Spinal cord (tissue), 10 donors: ENCODE measurements at places on chromosomes 7 and 10. TPM values are rescaled to one million over a fixed set of nuclear protein-coding genes. Genes with fewer than 3 reads are reported as not detected.

SRRM3 gene
- 7.2 TPM for total RNA-seq

MUC3A gene
- total RNA-seq, result 0.17 TPM

NXPH1 gene
- total RNA-seq, result 60.7 TPM

SKIDA1 gene
- 6.1 TPM for total RNA-seq

LGI1 gene
- 68.7 TPM for total RNA-seq

HOXA13 gene
- total RNA-seq, result 0.10 TPM

NUDT13 gene
- total RNA-seq, result 0.50 TPM

DNA sequence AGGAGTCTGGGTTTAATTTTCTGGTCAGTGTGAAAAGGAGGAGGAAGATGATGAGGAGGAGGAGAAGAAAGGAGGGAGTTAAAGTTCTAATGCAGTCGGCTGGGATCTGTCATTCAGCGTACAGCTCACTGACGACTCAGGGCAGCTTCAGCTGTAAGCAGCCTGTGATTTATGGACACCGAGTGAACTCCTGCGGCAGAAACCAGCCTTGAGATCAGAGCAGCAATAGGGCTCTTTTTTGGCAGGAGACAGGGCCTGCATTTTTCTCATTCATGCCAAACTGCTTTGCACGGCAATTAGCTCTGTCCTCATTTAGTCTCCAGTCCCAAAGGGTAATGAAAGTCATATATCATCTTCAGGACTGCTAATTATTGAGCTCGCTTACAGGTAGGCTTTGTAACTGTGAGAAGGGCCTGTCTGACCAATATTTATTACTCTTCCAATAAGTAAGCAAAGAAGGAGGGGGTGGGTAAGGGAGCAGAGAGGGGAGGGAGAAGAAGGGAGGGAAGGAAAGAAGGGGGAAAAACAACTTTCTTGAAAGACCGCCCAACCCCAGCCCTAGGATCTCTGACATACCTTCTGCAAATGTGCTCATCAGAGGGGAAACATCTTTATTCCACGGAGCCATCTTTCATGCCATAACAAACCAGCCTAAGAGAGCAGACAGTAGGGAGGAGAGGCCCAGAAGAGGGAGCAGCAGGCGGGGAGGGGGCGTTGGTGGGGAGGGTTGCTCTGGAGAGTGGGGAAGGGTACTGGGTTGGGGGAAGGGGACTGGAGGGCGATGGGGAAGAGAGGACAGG lies 48.1 kb upstream of the COMTD1 start:
- DNase-seq, result no peak

GRCh38 chr7:129008645-129009414 lies 46.1 kb downstream of the TNPO3 start:
- no peak for DNase-seq

DNA sequence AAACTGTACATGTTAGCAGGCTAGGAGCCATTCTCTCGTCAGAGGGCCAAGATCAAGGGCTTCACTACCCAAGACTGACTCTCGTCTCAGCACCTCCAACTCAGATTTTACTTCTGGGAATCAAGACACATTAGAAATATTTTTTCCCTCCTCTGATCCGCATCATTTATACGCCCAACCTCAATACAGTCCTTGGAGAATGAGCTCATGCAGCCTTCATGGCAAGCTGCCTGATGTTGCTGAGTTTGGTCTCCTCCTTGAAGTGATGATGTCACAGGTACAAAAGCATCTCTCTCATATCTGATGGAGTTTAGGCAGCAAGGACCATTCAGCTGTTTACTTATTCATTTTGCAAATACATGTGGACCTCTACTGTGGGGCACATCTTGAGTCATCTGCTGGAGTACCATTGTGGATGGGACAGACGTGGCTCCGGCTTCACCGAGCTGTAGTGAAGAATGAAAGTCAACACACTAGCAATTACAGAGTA lies 114.0 kb downstream of the BMPER start:
- no peak for DNase-seq

GRCh38 chr7:24720283-24720682 lies 37.0 kb downstream of the GSDME start:
- no peak for DNase-seq

GRCh38 chr7:115019882-115020605 lies 98.2 kb downstream of the MDFIC start:
- DNase-seq, result no peak

DNA sequence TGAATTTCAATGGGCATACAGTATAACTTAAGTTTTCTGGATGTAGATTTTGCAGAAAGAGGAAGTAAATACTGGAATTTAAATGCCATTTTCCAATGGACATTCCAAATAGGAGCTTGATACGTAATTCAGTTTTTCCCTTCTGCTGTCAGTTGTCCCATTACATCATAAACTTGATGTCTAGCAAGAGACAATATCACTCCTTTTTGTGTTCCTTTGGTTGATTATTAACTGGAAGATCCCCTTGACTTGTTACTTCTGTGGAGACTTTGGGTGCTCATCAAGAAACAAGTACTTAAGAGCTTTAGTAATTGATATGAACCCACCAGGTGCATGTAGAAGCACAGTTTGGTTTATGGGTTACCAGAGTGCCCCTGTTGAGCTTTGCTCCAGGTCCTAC lies 116.1 kb downstream of the ST7 start:
- DNase-seq, result no peak

DNA sequence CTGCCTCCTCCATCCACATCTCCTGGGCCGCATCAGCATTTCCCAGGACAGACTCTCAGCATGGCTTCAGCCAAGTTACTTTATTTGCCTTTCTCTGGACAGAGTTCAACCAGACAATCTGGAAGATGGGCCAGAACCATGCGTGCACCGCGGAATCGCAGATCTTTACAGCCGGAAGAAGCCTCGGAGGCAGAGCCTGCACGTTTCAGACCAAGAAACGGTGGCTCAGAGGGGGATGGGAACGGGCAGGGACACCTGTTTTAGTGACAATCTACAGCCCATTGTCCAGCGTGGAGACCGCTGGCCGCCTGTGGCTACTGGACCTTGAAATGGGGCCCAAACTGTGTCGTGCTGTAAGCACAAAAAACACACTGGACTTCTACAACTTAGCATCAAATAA lies 3.5 kb downstream of the VIPR2 start:
- no peak for DNase-seq

DNA sequence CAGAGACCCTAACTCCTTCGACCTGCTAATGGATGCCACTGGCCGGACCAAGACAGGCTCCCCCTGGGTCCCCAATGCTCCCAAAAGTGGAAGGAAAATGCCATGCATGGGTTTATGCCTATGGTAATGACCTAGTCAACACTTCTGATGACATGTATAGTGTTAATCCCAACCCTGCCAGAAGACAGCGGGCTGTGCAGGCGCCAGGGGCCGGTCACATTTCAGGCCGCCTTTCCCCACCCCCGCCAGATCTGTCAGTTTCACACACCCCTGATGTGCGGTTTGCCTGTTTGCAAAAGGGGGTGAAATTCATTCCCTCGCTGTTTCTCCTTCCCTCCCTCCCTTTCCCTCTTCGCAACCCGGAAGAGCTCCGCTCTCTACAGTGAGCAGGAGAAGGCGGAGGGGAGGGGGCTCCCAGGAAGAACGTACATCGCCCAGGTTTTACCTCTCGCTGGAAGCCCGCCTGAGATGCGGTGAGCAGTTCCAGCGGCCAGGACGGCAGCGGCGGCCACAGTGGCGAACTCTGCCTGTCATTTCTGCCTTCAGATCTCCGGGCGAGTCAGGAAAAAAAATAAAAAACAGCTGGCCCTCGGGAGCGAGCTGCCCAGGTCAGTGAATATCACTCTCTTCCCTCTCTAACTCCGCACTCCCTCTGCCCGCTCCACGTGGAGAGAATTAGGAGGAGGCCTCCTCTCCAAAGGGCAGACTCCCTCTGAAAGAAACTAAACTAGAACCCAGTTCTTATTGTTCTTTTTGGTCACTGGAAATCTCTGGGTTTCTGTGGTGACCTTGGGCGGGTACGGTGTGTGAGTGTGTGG lies 9.4 kb upstream of the GATA3 start:
- DNase-seq, result no peak

DNA sequence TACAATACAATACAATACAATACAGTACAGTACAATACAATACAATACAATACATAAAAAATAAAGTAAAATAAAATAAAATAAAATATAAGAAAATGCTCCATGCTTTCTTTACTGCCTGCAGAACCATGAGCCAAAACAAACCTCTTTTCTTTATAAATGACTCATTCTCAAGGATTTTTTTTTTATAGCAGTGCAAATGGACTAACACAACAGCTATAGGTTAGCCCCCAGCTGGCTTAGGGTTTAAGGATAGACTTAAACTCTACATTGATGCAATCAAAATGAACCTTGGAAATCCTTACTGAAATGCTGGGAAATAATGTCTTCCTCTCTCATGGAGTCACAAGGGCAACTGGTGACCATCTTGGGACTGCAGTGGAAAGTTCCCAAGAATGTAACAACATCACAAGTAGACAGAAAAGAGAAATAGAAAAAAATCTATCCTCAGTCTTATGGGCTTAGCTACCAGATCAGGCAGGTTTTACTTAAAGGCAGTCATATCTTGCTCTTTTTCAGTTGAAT lies 348.9 kb downstream of the ARL4A start:
- no peak for DNase-seq

- DNase-seq, result peak; percentile 24
These were observed 1.8 kb downstream of the CHRM2 start for GRCh38 chr7:136869991-136870865.

DNA sequence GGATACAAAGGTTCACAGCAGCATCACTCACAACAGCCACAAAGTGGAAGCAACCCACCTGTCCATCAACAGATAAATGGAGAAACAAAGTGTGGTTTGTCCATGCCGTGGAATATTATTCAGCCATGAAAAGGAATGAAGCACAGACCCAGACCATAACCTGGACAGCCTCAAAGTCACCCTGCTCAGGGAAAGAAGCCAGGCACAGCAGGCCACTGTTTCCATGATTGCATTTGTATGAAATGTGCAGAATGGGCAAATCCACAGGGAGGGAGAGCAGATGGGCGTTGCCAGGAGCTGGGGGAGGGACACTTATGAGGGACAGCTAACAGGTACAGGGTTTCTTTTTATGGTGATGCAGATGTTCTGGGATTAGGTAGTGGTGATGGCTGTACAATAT lies 30.3 kb downstream of the FOXL3 start:
- no peak for DNase-seq

DNA sequence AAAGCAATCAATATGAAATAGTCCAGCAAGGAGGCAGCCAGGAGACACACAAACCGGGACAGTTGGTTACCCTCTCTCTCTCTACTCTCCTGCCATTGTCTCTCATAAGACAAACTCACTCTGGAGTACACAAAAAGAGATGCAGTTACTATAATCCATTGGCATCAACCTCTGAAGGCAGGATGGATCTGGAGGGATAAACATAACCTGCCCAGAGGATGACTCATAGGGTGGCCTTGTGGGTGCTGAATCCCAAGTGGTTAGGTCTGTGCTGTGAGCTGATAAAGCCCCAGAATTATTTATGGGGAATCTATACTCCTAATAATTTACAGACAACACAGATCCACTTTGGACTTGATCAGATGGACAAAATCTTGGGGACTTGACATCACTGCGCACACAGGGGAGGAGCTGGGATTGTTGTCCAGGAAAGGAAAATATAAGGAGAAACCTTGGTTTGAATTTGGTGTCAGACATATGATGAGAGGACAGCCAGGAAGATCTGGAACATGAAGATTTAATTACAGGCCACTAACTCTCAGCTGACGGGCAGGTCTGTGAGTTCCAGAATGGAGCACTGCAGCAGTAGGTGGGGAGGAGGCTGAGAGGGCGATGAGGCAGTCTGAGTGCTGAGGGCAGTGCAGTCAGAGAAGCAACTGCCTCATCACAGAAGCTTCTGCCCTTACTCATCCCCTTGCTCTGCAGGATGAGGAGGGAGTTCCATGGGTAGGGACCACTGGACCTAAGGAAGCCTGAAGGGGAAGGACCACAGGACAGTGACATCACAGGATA lies 113.9 kb upstream of the PRSS58 start:
- no peak for DNase-seq

DNA sequence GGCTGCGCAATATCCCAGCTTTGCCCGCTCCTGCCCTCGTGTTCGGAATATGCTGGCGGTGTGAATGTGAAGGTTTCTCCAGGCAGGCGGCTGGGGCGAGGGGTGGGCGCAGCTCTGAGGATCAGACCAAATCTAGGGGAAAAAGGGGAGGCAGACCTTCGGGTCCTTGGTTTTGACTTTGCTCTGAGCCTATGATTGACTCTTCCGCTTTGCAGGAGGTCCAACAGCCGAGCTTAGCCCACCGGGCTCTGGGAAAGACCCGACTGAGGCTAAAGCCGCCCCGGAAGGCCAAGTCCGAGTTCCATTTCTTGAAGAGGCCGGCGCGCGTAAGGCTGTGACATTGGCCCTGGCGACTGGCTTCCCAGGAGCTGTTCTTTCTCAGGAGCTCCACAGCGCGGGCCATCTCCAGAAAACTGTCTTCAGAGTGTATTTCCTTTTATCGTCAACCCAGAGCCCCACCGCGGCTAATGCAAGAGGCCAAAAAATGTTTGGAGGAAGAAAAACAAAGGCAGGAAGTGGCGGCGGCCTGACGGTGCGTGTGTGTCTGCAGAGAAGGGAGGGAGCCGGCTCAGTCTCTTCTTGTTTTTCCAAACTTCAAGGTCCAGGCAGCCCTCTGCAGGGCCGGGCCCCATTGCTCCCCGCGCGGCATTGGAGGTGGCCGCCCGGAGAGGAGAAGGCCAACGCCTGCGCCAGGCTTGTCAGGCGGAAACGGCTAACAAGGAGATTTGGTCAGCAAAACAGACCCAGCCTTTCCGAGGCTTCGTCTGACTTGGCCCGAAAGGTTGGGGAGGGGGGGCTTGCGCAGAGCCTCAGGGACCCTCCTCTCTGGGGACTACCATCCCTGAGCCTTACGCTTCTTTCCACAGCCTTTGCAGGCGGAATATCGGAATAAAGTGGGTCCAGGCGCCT lies 3.6 kb upstream of the HOXA11 start:
- no peak for DNase-seq

DNA sequence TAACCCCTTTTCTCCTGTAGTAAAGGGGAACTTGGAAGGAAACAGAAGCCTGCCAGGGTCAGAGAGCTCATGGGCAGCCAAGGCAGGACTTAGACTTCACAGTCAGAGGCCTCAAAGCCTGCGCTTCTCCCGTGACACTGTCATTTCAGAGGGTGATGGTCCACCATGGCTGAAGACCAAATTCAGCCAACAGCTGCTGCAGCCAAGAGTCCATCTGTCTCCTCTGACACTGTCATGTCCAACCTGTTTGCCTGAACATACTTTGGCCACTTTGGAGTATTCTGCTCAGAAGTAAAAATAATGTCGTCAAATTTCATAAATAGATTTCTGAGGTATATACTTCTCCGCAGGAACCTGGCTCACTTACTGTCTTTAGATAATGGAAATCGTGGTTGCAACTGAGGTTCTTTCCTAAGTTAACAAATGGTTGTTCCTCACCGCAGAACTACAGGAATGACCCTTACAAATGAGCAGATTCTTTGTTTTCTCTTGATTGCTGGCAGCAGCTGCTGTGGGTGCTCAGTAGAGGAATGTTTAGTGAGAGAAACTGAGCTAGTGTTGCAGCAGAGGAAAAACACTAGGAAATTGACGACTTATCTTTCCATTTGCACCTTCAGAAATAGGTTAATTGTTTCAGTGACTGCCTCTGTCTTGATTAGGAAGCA lies 626.5 kb downstream of the SDK1 start:
- no peak for DNase-seq

GRCh38 chr7:120989257-120990220 lies 1.0 kb downstream of the CPED1 start:
- no peak for DNase-seq

GRCh38 chr10:11293332-11293731 lies 275.7 kb downstream of the CELF2 start:
- DNase-seq, result no peak
